ENCODE measurements at places on chromosomes 2 and 18.

DNA sequence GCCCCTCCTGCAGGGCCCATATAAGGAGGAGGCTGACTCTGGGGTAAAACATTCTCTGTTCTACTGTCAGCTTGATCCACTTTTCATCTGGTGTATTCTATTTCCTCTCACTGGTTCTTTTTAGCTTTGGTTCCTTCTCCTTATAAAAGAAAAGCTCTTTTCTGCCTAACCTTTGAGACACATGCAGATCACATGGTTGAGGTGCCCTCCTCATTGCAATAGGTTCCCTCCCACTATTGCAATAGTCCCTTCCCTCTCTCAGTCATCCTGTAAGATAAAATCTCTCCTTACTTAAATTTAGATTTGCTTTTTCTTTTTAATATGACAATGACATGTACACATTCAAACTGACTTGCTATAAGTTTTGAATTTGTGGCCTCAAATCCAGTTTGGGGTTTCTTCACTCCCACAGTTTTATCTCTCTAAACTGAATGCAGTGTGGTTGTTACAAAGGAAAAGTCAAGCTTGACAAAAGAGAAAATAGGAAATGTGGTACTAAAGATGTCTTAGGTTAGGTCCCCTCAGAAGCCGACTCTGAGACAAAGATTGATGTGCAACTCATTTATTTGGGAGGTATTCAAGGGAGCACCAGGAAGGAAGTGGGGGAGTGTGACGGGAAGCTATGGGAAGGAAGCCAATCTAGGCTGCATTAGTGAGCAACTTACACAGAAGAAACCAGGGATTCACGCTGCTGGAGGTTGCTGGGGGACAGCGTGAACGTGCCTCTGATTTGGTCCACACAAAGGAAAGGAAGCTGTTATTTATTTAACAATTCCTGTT lies 127.6 kb upstream of the LINC00305 start:
- DNase-seq: no peak

DNA sequence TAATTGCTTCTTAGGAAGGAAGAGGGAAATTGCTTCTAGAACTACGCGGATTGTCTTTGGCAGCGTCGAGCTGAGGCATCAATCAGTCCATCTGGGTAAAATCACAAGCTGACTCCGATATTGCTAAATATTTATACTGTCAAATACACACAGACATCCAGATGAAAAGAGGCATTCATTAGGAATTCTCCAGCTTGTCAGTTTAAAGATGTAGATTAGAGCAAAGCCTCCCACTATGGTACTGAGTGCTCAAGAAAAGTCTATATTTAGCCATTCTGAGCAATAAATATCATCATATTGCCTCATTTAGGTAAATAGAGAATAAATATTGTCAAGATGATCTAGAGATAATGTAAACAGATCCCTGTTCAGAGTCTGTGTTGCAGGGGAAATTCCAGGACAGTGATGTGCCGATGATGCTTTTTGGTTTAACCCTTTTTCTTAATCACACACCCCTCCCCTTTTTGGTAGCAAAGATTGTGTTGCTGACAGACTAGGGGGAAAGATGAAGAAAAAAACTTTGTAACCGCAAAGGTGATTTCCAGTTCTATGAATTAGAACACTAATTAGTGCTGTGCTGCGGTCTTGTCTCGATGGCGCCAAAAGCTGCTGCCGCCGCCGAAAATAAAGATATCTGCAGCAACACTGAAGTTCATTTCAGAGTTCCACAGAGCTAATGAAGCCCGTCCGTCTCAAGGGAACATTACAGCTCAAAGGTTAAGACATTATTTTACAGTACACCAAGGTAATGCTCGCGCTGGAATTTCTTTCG lies 171.8 kb downstream of the PTGR3 start:
- peak; percentile 2 for DNase-seq

- DNase-seq: no peak
Measured at GRCh38 chr2:11865378-11865777, 118.9 kb downstream of the LPIN1 start.

GRCh38 chr2:176202491-176202890 lies 14.0 kb downstream of the HOXD1 start:
- no peak for DNase-seq

GRCh38 chr2:33522576-33522975 lies 46.1 kb downstream of the RASGRP3 start:
- DNase-seq: peak; percentile 50

- peak; percentile 30 for DNase-seq
Measured at GRCh38 chr2:216578325-216578724, 54.9 kb upstream of the IGFBP2 start.

GRCh38 chr2:39091543-39091942 lies 29.3 kb downstream of the SOS1 start:
- DNase-seq: no peak

DNA sequence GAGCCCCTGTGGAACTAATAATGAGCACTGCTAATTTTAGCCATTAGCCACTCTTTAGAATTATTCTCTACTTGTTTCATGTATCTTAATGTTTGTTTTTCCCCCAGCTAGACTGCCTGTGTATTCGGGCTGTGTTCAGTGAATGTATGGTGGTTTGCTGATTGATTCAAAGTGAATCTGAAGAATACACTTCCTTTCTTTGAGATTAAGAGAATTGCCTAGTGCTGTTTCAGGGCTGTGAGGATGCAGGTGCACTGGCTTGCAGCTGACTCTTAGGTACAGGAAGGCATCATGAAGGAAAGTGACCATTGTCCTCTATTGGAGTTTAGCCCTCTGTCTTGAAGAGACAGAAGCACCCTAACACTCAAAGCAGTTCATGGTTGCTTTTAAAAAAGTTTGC lies 138.7 kb downstream of the CERS6 start:
- DNase-seq: no peak

GRCh38 chr2:58633613-58634365 lies 392.7 kb upstream of the FANCL start:
- DNase-seq: peak; percentile 75

GRCh38 chr2:109335631-109336176 lies 206.7 kb downstream of the SH3RF3 start:
- peak; percentile 81 for DNase-seq

DNA sequence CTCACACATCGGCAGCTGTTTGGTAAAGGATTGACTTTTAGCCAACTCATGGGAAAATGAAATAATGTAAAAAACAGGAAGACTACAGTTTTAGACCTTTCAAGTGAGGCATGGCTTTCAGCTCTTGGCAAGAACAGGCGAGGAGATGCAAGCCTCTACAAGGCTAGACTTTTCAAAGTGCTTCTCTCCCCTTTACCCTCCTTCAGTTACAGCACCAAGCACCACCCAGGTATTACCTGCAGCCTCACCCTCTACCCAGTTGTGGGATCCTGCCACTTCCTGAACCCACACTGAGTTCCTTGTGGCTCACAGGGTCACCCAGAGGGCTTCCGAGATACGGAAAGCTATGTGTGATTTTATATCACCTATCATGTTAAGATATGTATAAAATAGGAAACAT lies 14.7 kb downstream of the UGT1A10 start:
- DNase-seq: no peak

- no peak for DNase-seq
Measured at GRCh38 chr2:70956141-70956540, 20.4 kb downstream of the ATP6V1B1 start.

DNA sequence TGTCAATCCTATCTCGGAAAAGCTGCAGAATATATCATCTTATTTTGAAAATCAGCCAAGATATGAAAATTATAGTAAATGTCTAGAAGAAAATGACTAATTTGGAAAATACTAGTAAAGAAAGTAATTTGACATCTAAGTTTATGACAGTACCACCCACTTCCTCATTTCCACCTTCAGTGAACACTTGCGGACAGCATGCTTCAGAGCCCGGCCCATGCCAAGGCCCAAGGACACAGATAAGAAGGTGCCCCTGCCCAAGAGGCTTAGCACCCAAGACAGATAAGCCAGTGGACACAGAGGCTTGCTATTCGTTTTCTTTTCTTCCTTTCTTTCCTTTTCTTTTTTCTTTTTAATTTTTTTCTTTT lies 4.8 kb upstream of the KCNG2 start:
- no peak for DNase-seq

DNA sequence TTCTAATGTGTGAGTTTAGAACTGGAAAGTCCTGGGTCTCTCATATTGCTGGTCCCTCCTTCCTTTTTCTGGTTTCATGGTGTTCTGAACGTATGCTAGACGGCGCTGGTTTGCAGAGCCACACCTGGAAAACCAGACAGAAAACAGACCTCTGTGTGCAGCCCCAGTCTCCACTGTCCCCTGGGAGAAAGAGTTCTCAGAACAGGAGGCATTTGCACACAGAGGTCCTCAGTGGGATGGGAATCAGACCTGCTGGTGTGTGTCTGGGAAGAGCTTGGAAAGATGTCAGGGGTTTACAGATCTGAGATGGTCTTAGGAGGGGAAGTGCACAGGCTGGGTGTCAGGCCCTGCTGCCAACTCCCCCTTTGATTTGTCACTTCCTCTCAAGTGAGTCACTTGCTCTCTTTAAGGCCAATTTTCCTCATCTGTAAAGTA lies 14.9 kb upstream of the MBP start:
- peak; percentile 54 for DNase-seq

GRCh38 chr2:170456914-170457313 lies 258.2 kb upstream of the SP5 start:
- DNase-seq: no peak

GRCh38 chr2:206275312-206276055 lies 1.0 kb downstream of the ZDBF2 start:
- peak; percentile 53 for DNase-seq

- DNase-seq: no peak
Measured at GRCh38 chr2:200461846-200462710, 47.8 kb downstream of the KCTD18 start.

- no peak for DNase-seq
Measured at GRCh38 chr2:108910011-108910431, 79.0 kb downstream of the EDAR start.

- DNase-seq: no peak
Measured at GRCh38 chr2:178859730-178860129, 52.5 kb upstream of the TTN start.

GRCh38 chr2:65279756-65280155 lies 52.1 kb downstream of the ACTR2 start:
- DNase-seq: no peak

- DNase-seq: peak; percentile 35
Measured at GRCh38 chr18:54702686-54703085, 111.6 kb downstream of the DYNAP start.

DNA sequence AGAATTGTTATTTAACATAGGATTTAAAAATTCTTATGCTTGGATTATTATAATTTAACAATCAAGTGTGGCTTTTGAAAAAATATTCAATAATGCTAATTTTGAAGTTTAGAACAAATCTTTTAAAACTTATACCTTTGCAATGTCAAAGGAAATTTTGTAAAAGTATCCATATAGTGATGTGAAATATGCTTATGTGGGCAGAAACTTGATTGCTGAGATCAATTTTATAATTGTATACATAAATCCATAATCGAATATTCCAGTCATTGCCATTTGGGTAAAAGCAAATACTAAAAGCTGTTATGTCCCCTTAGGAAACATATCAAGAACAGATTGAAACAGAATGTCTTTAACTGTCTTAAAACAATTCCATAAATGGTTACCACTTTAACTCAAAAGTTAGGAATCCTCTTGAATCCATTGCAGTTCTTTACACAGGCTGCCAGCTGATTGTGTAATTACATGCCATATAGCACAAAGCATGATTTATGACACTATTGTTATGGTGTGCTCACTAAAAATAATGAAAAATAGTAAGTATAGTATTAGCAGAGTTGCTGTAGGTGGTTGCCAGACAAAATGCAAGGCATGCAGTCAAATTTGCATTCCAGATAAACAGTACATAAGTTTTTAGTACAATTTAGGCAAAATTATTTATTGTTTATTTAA lies 24.2 kb downstream of the PLCL1 start:
- DNase-seq: peak; percentile 60

- peak; percentile 90 for DNase-seq
Measured at GRCh38 chr2:85503851-85504777, 34.9 kb upstream of the MAT2A start.

- no peak for DNase-seq
Measured at GRCh38 chr2:43553341-43553855, 42.4 kb downstream of the THADA start.

DNA sequence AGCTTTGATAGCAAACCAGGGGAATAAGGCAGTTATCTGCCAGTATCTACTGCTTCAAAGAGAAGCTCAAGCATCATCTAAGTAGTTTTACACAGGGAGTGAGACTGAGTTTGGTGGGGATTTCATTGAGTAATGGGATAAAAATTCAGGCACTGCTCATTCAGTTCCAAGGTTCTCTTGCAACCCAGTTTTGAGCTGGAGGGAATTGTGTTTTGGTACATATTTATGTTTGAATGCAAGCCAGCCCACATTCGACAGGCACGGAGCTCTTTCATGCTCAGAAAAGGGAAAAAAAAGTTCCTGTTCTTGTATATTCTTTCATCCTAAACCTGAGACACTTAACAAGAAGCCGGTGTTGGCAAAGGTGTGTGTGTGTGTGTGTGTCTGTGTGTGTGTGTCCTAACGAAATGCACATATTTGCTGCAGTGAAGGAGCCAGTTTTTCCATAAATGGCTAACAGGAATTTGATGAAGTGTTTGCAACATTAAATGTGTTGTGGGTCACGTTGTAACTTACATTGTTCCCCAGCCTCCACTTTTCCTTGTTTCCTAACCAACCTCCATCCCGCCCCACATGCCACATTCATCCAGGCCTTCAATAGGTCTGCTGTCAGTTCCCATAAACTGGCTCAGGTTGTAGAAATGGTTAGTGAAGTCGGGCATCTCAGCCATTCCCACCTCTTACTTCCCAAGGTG lies 311.1 kb downstream of the TXNL1 start:
- DNase-seq: peak; percentile 62

DNA sequence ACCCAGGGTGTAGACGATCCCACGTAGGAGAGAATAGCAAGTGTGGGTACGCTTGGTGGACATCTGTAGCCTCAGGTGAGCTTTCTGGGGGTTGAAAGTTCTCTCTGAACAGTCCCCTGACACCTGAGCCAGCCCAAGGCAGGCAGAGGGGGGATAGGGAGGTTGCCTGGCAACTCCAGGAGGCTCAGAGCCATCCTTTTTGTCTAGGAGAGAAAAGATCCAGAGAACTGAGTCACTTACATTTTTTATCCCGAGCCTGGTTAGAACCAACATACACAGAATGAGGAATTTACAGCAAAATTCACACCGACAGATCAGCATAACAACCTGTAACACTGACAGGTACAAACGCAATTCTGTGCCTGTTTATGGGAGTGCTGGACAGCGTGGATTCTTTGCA lies 113.2 kb downstream of the SH3BP4 start:
- DNase-seq: no peak

- DNase-seq: no peak
Measured at GRCh38 chr2:219844401-219845091, 217.1 kb downstream of the SLC4A3 start.

DNA sequence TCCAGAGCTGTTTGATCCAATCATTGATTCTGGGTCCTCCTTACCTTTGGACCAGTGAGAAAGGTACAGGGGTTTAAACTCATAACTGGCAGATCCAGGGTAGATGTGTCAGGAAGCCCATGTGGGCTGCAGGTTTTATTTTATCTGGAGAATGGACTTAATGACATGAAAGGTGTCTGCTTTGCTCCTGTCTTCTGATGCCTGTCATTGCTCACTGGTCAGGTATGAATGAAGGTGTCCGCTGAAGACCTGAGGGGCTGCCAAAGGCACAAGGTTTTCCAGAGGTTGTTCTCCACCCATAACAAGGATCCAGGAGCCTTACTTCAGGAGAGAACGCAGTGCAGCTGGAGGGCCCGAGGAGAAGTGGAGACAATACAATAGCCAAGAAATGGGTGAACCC lies 74.2 kb downstream of the CHRNA1 start:
- no peak for DNase-seq

Data from GM23248 (cell line).